ENCODE measurements at places on chromosomes 7 and 10.

DNA sequence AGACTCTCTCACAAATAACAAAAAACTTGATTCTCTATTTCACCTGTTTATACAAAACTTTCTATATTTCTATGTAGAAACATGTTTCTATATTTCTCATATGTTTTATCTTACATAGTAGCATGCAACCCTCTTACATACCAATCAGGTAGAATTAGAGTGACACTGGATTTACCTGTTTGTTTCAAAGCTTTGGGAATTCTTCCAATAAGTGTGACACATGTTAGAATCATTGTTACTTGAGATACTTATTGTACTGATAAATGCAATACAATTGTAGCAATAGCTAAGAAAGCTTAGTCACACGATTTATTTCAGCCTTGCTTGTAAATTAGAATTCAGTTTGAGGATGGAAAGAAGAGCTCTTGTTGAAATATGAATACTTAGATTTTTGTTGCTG, 4.9 kb downstream of the HYAL4 start:
- no peak for DNase-seq

DNA sequence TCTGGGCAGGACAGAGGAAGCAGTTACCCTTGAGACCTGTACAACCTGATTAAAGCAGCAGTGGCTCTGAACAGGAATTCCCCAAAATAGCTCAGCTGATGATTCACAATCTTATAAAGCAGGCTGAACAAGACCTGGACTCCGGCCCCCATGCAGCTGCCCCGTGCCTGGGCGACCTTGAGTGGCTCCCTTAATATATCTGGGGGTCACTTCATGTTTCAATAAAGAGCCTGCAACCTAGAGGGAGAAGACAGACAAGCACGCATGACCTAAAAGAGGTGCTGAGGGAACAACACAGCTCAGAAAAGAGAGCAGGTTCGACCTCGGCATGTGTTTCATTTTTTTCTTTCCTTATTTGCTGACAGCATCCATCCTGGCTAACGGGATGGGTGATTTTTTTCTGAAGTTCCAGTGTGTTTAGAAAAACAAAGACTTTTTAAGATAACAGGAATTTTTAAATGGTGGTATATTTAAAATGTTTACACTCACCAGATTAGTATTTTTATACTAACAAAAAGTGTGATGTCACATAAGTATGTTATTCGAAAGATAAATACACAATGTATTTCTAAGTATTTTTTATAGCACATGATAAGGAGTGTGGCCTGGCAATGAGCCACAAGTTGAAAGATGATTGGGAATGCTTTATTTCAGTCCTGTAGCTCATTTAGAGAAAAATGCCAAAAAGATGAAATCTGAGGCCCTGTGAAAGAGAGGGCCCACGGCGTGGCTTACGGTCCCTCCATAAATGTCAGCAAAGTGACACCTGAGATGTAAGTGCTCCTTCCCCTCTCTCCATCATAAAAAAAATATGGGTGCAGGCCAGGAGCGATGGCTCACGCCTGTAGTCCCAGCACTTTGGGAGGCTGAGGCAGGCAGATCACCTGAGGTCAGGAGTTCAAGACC, 161.3 kb downstream of the SLIT1 start:
- DNase-seq = peak; percentile 84

DNA sequence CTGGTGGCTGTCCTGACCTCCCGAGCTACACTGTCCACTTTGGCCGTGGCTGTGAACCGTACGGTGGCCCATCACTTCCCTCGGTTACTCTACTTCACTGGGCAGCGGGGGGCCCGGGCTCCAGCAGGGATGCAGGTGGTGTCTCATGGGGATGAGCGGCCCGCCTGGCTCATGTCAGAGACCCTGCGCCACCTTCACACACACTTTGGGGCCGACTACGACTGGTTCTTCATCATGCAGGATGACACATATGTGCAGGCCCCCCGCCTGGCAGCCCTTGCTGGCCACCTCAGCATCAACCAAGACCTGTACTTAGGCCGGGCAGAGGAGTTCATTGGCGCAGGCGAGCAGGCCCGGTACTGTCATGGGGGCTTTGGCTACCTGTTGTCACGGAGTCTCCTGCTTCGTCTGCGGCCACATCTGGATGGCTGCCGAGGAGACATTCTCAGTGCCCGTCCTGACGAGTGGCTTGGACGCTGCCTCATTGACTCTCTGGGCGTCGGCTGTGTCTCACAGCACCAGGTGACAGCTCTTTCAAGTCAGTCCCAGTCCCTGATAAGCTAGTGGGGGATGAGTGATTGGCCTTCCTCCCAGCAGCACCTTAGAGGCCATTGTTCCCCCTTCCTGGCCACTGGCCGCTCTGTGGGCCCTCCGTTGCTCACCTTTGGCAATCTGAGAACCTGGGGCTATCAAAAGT, 3.0 kb downstream of the CHPF2 start:
- no peak for DNase-seq

DNA sequence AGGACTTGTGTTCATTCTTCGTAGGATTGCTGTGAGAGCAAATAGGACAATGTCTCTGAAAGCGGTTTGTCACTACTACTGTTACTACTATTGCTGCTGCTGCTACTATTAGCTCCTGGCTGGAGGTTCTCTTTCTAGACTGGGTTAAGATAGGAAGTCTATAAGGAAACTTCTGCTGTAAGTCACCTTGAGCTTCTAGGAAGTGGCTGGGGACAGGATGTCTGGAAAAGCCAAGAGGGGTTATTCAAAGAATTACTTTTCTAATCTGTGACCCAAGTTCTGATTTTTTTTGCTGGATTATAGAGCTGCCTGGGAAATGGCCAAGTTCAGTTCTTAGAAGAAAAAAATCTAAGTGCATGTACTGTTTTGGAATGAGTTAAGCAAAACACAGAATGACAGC, 62.2 kb downstream of the NAMPT start:
- DNase-seq = no peak

GRCh38 chr10:100327007-100327717, 2.9 kb downstream of the PKD2L1 start:
- no peak for DNase-seq

Data from M059J (cell line).